ENCODE measurements at places on chromosomes 6 and 20. TPM values are rescaled to one million over a fixed set of nuclear protein-coding genes. Genes with fewer than 3 reads are reported as not detected.

SNAP25 gene
- 2.1 TPM for polyA plus RNA-seq

HEY2 gene
- 46.1 TPM for polyA plus RNA-seq

HSPA1L gene
- polyA plus RNA-seq, result 2.1 TPM

FAM135A gene
- 6.9 TPM for polyA plus RNA-seq

GSTA2 gene
- polyA plus RNA-seq, result not detected

PRKN gene
- polyA plus RNA-seq, result 1.0 TPM

ADGB gene
- polyA plus RNA-seq, result not detected

F13A1 gene
- 84.6 TPM for polyA plus RNA-seq

SPAG4 gene
- 3.8 TPM for polyA plus RNA-seq

POU3F2 gene
- polyA plus RNA-seq, result not detected

RBCK1 gene
- polyA plus RNA-seq, result 118 TPM

DDAH2 gene
- 118 TPM for polyA plus RNA-seq

KIAA0408 gene
- 4.2 TPM for polyA plus RNA-seq

NTSR1 gene
- polyA plus RNA-seq, result not detected

CTAGE9 gene
- not detected for polyA plus RNA-seq

GPX5 gene
- polyA plus RNA-seq, result not detected

COL12A1 gene
- polyA plus RNA-seq, result 43.5 TPM

GABRR1 gene
- polyA plus RNA-seq, result 0.79 TPM

KCNG1 gene
- polyA plus RNA-seq, result 0.10 TPM

OR2H1 gene
- not detected for polyA plus RNA-seq

KCNK16 gene
- polyA plus RNA-seq, result not detected

CD109 gene
- polyA plus RNA-seq, result 1.9 TPM

DACT2 gene
- polyA plus RNA-seq, result 0.13 TPM

OSBPL2 gene
- 27.8 TPM for polyA plus RNA-seq

TNF gene
- 1.3 TPM for polyA plus RNA-seq

TMEM244 gene
- not detected for polyA plus RNA-seq

AVP gene
- polyA plus RNA-seq, result not detected

PAQR8 gene
- 1.7 TPM for polyA plus RNA-seq

ENPP1 gene
- 1.3 TPM for polyA plus RNA-seq

C20orf204 gene
- not detected for polyA plus RNA-seq

COX4I2 gene
- not detected for polyA plus RNA-seq

PPIL1 gene
- polyA plus RNA-seq, result 33.7 TPM

CAP2 gene
- 22.7 TPM for polyA plus RNA-seq

PXT1 gene
- not detected for polyA plus RNA-seq

LY6G6D gene
- polyA plus RNA-seq, result not detected

ASIP gene
- polyA plus RNA-seq, result not detected

STMND1 gene
- not detected for polyA plus RNA-seq

PKIB gene
- polyA plus RNA-seq, result 1.4 TPM

RAB44 gene
- polyA plus RNA-seq, result not detected

NFYA gene
- 5.6 TPM for polyA plus RNA-seq

HLA-DOB gene
- not detected for polyA plus RNA-seq

SLC22A16 gene
- 0.38 TPM for polyA plus RNA-seq

WFDC5 gene
- not detected for polyA plus RNA-seq

SEMG1 gene
- not detected for polyA plus RNA-seq

GJA10 gene
- polyA plus RNA-seq, result not detected

GCNT2 gene
- 3.9 TPM for polyA plus RNA-seq

SYTL3 gene
- 0.64 TPM for polyA plus RNA-seq

PHACTR3 gene
- not detected for polyA plus RNA-seq

TNNC2 gene
- 1.9 TPM for polyA plus RNA-seq

KIAA1755 gene
- polyA plus RNA-seq, result 31.9 TPM

DEFB127 gene
- not detected for polyA plus RNA-seq

EMILIN3 gene
- not detected for polyA plus RNA-seq

PRR18 gene
- polyA plus RNA-seq, result not detected

MAP3K5 gene
- polyA plus RNA-seq, result 33.7 TPM

RPP40 gene
- polyA plus RNA-seq, result 5.6 TPM

Data from aorta (tissue), 5 donors.